Breast epithelium (tissue), 4 donors: ENCODE measurements at places on chromosomes 4 and X.
A peak's percentile ranks its signal among the peaks of the same experiment; 100 is the strongest.

- no peak overlapping the region for H3K4me3 ChIP-seq
- H3K27me3 ChIP-seq: peaks cover 57% of the 10 kb centered on the region
- no peaks in the 10 kb centered on the region for H3K4me1 ChIP-seq
- no peaks in the 10 kb centered on the region for H3K36me3 ChIP-seq
- H3K27ac ChIP-seq: no peak overlapping the region
These were observed 5.8 kb upstream of the TMEM271 start for GRCh38 chr4:581753-582361.

- peaks cover 19% of the 10 kb centered on the region for H3K27me3 ChIP-seq
- H3K4me1 ChIP-seq: no peaks in the 10 kb centered on the region
- no peaks in the 10 kb centered on the region for H3K36me3 ChIP-seq
- H3K4me3 ChIP-seq: no peak overlapping the region
- no peak for DNase-seq
These were observed 37.9 kb downstream of the RAB40AL start for GRCh38 chrX:102975016-102975415.

- peak overlapping the region; percentile 88 for H3K27ac ChIP-seq
- H3K4me1 ChIP-seq: no peaks in the 10 kb centered on the region
- no peaks in the 10 kb centered on the region for H3K36me3 ChIP-seq
- DNase-seq: no peak
- peak overlapping the region; percentile 61 for H3K4me3 ChIP-seq
- H3K27me3 ChIP-seq: no peaks in the 10 kb centered on the region
These were observed 466 bp upstream of the SLC39A8 start for GRCh38 chr4:102345795-102346100.

GRCh38 chrX:116317409-116317808 is 119.0 kb upstream of the SLC6A14 start:
- no peak overlapping the region for H3K27ac ChIP-seq
- H3K4me3 ChIP-seq: no peak overlapping the region
- no peaks in the 10 kb centered on the region for H3K4me1 ChIP-seq
- H3K36me3 ChIP-seq: no peaks in the 10 kb centered on the region
- DNase-seq: peak; percentile 32

GRCh38 chr4:168856312-168856711 is 153.7 kb downstream of the CBR4 start:
- H3K36me3 ChIP-seq: no peaks in the 10 kb centered on the region
- peak overlapping the region; percentile 77 for H3K27ac ChIP-seq
- H3K4me1 ChIP-seq: no peaks in the 10 kb centered on the region

DNA sequence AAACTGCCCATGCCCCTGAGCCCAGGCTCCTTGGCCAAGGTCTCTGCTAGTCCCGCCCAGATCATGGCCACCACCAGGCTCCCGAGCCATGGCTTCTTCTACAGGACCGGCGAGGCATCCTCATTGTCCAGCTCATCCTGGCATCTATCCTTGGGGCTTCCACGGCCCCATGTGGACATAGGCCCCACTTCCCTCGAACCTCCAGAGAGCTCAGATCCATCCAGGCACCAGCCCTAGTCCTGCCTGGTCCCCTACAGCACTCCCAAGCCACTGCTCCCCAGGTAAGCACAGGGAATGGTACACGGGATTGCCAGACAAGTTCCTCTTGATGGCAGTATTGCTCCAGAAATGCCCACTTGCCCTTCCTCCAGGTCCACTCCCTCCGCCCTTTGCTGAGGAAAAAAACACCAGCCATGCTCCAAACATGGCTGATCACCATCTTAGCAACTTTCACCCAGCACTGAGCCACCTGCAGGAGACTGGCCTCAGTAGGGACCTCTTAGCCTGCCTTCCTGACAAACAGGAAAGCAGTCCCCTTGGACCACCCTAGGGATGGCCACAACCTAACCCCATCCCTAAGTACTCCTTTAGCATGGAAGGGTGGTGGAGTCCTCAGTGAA is 272.1 kb upstream of the AGTR2 start:
- H3K36me3 ChIP-seq: no peaks in the 10 kb centered on the region
- no peaks in the 10 kb centered on the region for H3K4me1 ChIP-seq
- H3K27me3 ChIP-seq: peaks cover 27% of the 10 kb centered on the region
- DNase-seq: peak; percentile 35
- H3K4me3 ChIP-seq: no peak overlapping the region
- no peak overlapping the region for H3K27ac ChIP-seq

- H3K27me3 ChIP-seq: no peaks in the 10 kb centered on the region
- no peak overlapping the region for H3K27ac ChIP-seq
- no peak overlapping the region for H3K4me3 ChIP-seq
These were observed 61.7 kb upstream of the PLS3 start for GRCh38 chrX:115499112-115499805.

DNA sequence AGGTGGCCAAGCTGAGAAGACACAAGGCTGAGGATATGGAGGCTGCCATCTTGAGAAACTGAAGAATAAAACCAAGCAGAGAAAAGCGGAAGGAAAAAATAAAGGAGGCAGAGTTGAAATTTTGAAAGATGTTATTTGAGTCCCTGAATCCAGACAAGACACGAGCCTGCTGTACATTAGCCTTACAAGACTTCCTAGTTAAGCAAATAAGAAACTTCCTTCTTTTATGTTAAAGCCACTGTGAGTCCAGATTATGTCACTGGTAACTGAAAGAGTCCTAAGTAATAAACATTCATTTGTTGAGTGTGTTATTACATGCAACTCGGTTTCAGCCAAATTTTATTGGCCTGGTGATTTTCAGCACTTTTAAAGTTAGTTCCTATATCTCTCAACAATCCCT is 30.4 kb downstream of the DRD5 start:
- no peak overlapping the region for H3K4me3 ChIP-seq
- H3K27ac ChIP-seq: no peak overlapping the region
- no peak for DNase-seq
- no peaks in the 10 kb centered on the region for H3K27me3 ChIP-seq

DNA sequence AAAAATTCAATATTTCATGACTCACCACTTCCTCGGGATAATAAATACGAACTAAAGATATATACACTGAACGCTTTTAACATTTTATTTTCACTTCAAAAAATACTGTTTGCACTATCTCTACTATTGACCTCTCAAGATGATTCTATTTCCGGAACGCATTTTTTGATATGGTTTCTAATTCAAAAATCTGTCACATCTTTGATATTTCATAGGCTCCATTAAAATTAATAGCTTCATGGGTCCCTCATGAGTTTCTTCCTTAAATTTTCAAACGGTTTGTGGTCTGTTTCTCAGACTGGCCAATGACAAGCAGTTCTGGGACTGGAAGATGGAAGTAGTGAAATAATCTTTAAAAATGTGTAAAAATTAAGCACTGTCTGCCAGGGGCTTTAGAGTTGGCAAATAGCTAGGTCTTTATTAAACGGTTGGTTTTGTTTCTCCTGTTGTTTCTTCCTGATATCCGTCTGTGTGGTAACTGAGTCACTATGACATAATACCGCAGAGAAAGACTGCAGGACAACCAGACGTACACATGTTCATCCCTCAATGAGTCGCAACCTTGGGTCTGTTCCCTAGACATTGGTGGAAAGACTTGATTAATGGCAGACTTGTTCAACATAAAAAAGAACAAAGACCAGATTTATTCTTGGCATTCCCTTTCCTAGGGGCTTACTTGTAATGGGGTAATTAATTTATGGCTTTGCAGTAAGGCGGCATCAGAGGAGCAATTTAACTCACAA is 133.8 kb downstream of the PALLD start:
- no peaks in the 10 kb centered on the region for H3K36me3 ChIP-seq
- H3K27ac ChIP-seq: peak overlapping the region; percentile 82
- no peak for DNase-seq
- H3K4me3 ChIP-seq: peak overlapping the region; percentile 82

DNA sequence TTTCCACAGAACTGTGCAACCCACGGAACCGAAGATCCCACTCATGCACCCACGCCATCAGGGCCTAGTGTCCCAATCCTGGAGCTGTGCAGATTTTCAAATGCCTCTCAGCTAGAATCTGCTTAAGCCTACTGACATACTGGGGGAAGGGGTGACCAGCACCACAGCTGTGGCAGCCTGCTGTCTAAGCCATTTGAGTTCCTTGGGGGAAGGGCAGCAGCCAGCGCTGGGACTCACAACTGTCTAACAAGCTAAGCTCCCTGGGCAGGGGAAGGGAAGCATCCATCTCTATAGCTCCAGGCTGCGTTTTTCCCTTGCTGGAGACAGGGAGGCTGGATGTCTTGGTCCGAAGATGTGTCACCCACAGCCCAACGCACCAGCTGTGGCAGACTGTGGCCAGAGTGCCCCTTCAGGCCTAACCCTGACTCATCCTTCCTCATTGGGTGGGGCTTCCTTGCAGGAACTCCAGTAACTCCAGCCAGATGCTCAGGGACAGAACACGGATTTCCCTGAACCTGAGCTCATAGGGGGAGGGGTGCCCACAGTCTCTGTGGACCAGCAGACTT is 194.8 kb downstream of the CHRDL1 start:
- H3K4me3 ChIP-seq: no peak overlapping the region
- no peak overlapping the region for H3K27ac ChIP-seq
- H3K36me3 ChIP-seq: no peaks in the 10 kb centered on the region

DNA sequence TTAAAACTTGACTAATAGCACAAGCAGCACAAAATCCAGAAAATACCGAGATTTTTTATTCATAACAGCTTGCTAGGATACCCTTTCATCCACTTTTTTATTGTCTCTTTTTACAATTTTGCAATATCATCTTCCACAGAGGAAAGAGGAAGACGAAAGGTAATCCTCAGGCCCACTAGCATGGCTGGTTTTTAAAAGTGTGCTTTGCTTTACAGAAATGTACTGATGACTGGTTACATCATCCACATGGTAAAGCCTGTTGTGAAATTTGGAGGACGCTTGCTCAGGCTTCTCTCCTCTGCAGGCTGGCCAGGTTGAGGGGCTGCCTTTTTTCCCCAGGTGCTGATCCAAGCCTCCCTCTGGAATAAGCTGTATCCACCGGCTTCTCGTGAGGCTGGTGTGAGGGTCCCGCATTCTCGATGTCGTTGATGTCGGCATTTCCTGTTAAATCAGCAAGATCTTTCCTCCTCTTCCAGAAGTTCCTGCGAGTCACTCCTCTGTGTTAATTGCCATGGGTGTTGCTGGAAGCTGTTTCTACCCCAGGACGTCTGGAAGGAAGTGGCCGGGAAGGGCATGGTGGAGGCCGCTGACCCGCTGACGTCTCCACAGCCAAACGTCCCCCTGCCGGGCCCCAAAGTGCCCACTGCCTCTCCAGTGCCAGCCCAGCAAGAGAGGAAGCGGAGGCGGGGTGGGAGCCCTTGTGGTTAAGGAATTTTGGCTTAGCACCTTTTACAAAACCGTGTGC is 5.8 kb upstream of the DGKQ start:
- H3K4me3 ChIP-seq: no peak overlapping the region
- H3K27ac ChIP-seq: no peak overlapping the region
- no peaks in the 10 kb centered on the region for H3K27me3 ChIP-seq

- H3K4me3 ChIP-seq: no peak overlapping the region
- no peaks in the 10 kb centered on the region for H3K4me1 ChIP-seq
- peak overlapping the region; percentile 4 for H3K27ac ChIP-seq
- no peaks in the 10 kb centered on the region for H3K36me3 ChIP-seq
These were observed 29.3 kb downstream of the RGS12 start for GRCh38 chr4:3322059-3322550.
